Cardiac muscle cell (in vitro differentiated cells and primary cell): ENCODE measurements at places on chromosomes 12 and 14. TPM values are rescaled to one million over a fixed set of nuclear protein-coding genes. Genes with fewer than 3 reads are reported as not detected.

DNA sequence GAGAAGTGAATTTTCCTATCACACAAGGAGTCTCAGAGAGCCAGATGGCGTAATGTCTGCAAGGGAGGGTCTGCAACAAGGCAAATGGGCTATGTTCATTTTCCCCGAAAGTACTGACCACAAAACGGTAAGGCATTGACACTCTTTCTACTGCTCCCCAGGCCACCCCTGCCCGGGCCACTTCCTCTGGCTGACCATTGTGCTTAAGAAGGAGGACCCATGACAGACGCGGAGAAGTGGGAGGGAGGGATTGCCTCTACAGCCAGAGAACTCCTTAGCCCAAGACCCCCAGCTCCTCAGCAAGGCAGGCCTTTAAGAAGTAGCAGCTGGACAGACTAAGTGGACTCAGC lies 1.2 kb downstream of the NCKAP5L start:
- H3K4me1 ChIP-seq = peaks cover 23% of the 10 kb centered on the region
- peak overlapping the region; percentile 65 for H3K4me3 ChIP-seq
- no peaks in the 10 kb centered on the region for H3K27me3 ChIP-seq
- peak overlapping the region; percentile 94 for H3K27ac ChIP-seq
- no peaks in the 10 kb centered on the region for H3K36me3 ChIP-seq
- DNase-seq = no peak

GRCh38 chr12:104486363-104486750 lies 29.6 kb downstream of the CHST11 start:
- H3K4me3 ChIP-seq = no peak overlapping the region
- H3K27ac ChIP-seq = peak overlapping the region; percentile 7
- no peaks in the 10 kb centered on the region for H3K27me3 ChIP-seq

GRCh38 chr12:22588817-22589216 lies 36.2 kb upstream of the ETNK1 start:
- H3K27ac ChIP-seq = no peak overlapping the region
- H3K4me1 ChIP-seq = no peaks in the 10 kb centered on the region
- no peak overlapping the region for H3K4me3 ChIP-seq
- no peaks in the 10 kb centered on the region for H3K27me3 ChIP-seq

- H3K4me3 ChIP-seq = no peak overlapping the region
- no peaks in the 10 kb centered on the region for H3K27me3 ChIP-seq
- H3K4me1 ChIP-seq = no peaks in the 10 kb centered on the region
- no peaks in the 10 kb centered on the region for H3K36me3 ChIP-seq
Measured at GRCh38 chr14:74697543-74697942, 15.3 kb downstream of the AREL1 start.

DNA sequence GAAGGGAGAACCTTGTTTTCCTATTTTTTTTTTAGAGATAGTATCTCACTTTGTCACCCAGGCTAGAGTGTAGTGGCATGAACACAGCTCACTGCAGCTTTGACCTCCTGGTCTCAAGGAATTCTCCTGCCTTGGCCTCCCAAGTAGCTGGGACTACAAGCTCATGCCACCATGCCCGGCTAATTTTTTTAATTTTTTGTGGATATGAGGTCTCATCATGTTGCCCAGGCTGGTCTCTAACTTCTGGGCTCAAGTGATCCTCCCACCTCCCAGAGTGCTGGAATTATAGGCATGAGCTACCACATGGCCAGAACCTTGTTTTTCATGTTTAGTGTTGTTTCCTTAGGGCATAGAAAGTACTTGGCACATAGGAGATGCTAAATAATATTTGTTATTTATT lies 13.5 kb downstream of the MANSC1 start:
- H3K27ac ChIP-seq = no peak overlapping the region
- H3K27me3 ChIP-seq = no peaks in the 10 kb centered on the region
- H3K36me3 ChIP-seq = no peaks in the 10 kb centered on the region
- DNase-seq = no peak
- no peak overlapping the region for H3K4me3 ChIP-seq

- H3K4me3 ChIP-seq = no peak overlapping the region
- H3K36me3 ChIP-seq = no peaks in the 10 kb centered on the region
- DNase-seq = no peak
- no peaks in the 10 kb centered on the region for H3K27me3 ChIP-seq
- no peaks in the 10 kb centered on the region for H3K4me1 ChIP-seq
Measured at GRCh38 chr12:100858656-100859055, 64.1 kb downstream of the ANO4 start.

DNA sequence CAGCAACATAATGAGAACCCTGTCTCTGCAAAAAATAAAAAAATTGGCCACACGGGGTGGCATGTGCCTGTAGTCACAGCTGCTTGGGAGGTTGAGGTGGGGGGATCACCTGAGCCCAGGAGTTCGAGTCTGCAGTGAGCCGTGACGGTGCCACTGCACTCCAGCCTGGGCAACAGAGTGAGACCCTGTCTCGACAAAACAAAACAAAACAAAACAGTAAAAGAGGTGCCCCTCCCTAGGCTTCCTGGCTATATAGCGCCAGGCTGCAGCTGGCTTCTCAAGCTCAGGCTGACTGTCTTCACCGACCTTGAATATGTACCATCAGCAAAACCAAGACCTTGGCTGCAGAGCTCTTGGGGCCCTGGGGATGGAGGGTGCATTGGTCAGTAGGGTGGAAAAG lies 29.4 kb downstream of the TSPAN9 start:
- no peak overlapping the region for H3K27ac ChIP-seq
- no peaks in the 10 kb centered on the region for H3K27me3 ChIP-seq
- DNase-seq = no peak
- peaks cover 17% of the 10 kb centered on the region for H3K4me1 ChIP-seq
- no peaks in the 10 kb centered on the region for H3K36me3 ChIP-seq

- DNase-seq = no peak
- no peaks in the 10 kb centered on the region for H3K36me3 ChIP-seq
Measured at GRCh38 chr12:91651728-91652127, 469.1 kb upstream of the DCN start.

DNA sequence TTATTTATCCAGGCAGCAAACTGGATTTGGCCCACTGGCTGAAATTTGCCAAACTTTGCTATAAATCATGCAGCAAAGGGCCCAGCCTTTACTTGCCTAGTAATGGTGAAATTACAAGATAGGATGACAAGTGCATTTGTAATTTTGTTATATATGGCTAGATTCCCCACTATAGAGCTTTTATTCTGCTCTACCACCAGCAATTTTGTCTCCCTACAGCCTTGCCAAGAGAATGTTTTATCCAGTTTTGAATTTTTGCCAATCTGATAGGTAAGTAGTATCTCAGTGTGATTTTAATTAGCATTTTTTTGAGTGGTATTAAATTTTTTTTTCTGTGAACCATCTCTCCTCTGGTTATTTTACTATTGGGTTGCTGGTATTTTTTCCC lies 161.6 kb downstream of the SLC41A2 start:
- H3K27me3 ChIP-seq = no peaks in the 10 kb centered on the region
- no peak overlapping the region for H3K4me3 ChIP-seq
- DNase-seq = no peak
- H3K27ac ChIP-seq = no peak overlapping the region

DNA sequence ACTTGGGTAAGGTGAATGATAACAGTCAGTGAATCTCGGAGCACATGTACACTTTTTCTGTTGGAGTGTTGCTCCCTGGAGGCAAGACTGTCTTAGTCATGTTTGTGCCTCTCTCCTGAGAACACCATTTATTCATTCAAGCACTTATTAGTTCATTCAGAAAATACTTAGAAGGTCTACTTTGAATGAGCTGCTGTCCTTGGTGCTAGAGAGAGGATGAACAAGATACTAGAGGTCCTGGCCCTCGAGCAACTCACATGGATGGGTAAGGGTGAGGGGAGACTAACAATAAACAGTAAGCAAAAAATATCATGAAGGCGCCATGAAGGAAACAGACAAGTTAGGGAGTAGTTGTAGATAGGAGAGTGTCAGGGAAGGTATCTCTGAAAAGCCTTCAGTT lies 17.1 kb upstream of the SAMD4A start:
- no peaks in the 10 kb centered on the region for H3K36me3 ChIP-seq
- no peaks in the 10 kb centered on the region for H3K4me1 ChIP-seq
- no peak overlapping the region for H3K27ac ChIP-seq
- H3K4me3 ChIP-seq = no peak overlapping the region

DNA sequence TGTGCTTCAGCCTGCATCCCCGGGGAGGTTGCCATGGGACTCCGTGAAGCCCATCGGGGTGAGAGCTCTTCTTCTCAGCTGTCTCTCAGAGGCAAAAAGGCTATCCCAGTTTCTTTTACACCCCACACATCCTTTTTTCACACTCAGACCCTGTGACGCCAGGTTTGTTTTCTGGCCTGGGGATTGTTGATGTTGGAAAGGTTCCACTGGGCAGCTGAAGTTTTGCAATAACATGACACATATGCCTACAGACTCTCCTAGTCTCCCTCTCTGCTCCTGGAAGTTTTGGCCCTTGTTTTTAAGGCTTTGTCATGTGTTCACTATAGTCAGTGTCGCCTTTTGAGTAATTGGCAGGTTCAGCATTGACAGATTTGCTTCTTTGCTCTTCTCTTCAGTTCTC lies 118.6 kb downstream of the SMOC1 start:
- H3K4me3 ChIP-seq = no peak overlapping the region
- peak; percentile 90 for DNase-seq
- no peaks in the 10 kb centered on the region for H3K4me1 ChIP-seq
- no peak overlapping the region for H3K27ac ChIP-seq
- H3K27me3 ChIP-seq = no peaks in the 10 kb centered on the region

GRCh38 chr14:93956514-93957332 lies 19.6 kb downstream of the ASB2 start:
- no peak for DNase-seq
- H3K27me3 ChIP-seq = no peaks in the 10 kb centered on the region
- peak overlapping the region; percentile 30 for H3K4me3 ChIP-seq
- peak overlapping the region; percentile 95 for H3K27ac ChIP-seq
- H3K4me1 ChIP-seq = peaks cover 61% of the 10 kb centered on the region
- peaks cover 6% of the 10 kb centered on the region for H3K36me3 ChIP-seq

GRCh38 chr12:96034621-96035282 lies 635 bp downstream of the LTA4H start:
- no peaks in the 10 kb centered on the region for H3K27me3 ChIP-seq
- H3K4me3 ChIP-seq = peak overlapping the region; percentile 74
- no peaks in the 10 kb centered on the region for H3K36me3 ChIP-seq
- peak overlapping the region; percentile 55 for H3K27ac ChIP-seq
- DNase-seq = peak; percentile 64

- H3K27me3 ChIP-seq = peaks cover 38% of the 10 kb centered on the region
- no peak for DNase-seq
- H3K4me1 ChIP-seq = no peaks in the 10 kb centered on the region
- no peak overlapping the region for H3K27ac ChIP-seq
- no peak overlapping the region for H3K4me3 ChIP-seq
- no peaks in the 10 kb centered on the region for H3K36me3 ChIP-seq
Measured at GRCh38 chr12:62827042-62827441, 107.9 kb downstream of the PPM1H start.

DNA sequence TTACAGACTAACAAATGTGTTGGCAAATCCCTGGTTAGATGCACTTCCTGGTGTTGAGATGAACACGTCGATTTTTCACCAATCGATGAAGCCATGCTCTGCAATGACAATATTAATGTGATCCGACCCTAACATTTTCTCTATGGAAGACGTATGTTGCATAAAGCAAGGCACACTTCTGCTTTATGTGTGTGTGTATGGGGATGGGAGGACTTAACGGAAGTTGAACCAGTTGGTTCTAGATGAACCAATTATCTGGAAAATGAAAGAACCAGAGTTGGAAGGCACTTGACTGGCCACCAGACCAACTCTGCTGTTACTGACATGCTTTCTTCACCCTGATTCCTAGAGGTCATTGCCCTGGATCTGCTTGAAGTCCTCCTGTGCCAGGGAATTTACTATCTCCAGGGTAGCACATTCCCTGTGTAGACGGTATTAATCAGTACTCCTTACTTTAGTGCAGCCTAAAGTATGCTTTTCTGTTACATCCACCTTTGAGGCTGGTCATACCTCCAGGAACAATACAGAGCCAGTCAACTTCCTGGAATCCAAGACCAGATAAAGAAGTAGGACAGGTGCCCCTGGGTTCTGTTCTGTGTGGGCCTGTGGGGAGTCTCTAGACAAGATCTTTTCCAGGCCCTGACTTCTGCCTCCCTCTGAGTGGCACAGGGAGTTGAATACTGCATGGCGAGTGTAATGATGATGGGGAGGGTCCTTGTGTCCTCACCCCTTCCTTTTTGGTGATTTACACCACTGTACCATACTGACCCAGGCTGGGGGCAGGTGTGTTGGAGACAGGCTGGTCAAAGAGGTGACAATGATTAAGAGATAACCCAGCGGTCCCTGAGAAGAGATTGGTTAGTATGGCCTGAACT lies 4.1 kb downstream of the SDR39U1 start:
- no peak for DNase-seq
- H3K4me3 ChIP-seq = no peak overlapping the region
- no peaks in the 10 kb centered on the region for H3K27me3 ChIP-seq
- H3K36me3 ChIP-seq = peaks cover 30% of the 10 kb centered on the region

GRCh38 chr12:59182191-59182590 lies 261.9 kb upstream of the LRIG3 start:
- DNase-seq = no peak
- no peak overlapping the region for H3K4me3 ChIP-seq
- H3K27ac ChIP-seq = no peak overlapping the region
- H3K4me1 ChIP-seq = no peaks in the 10 kb centered on the region
- no peaks in the 10 kb centered on the region for H3K36me3 ChIP-seq

DNA sequence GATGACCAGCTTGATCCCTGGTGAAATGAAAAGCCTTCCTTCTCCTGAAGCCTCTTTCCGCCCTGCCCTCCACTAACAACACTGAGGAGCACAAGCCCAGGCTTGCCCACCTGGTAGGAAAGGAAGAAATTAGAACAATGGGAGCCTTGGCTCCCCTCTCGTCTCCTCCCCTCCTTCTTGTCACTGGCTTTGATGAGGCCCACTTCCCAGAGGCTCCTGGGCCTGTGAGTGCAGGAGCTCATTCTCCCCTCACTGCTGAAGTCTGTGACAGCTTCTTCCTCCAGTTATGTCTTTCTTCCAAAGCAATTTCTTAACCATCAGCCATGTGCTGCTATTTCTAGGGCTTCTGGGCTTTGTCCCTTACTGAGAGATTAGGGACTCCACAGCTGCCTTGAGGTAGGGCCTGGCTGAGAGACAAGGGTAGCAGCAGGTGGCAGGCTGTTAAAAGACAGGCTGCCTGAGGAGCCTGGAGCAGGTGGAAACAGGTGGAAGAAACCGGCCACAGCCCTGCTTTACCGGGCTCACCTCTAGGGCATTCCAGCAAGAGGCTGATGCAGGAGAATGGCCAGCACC lies 53.6 kb upstream of the SRSF5 start:
- peak; percentile 45 for DNase-seq
- H3K4me3 ChIP-seq = no peak overlapping the region
- peak overlapping the region; percentile 89 for H3K27ac ChIP-seq
- H3K36me3 ChIP-seq = peaks cover 5% of the 10 kb centered on the region
- H3K27me3 ChIP-seq = no peaks in the 10 kb centered on the region

DNA sequence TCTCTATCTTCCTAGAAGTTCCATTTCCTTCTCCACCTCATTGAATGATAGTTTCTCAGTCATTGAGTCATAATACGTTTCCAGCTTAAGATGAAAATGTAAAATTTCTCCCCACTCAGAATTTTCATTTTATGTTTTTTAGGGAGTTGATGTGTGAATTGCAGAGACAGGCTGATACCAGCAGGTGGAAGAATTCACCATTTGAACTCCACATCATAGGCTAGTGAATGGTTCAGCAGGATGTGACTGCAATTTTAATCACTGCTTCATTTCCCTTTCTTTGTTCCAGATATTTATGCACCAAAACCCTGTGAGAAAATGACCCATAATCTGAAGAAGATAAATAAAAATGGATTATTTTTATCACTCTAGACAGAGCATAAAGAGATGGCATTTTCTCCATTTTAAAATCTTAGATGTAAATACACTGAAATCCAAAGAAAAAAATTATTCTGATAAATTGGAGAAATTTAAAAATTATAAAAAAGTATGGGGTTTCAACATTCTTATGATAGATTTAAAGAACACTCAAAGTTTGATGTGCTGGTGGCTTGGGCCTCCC lies 10.6 kb upstream of the PYGL start:
- no peaks in the 10 kb centered on the region for H3K27me3 ChIP-seq
- no peak overlapping the region for H3K4me3 ChIP-seq
- no peaks in the 10 kb centered on the region for H3K4me1 ChIP-seq

The ABCD2 gene
- total RNA-seq = 0.14 and 0.15 TPM in 2 replicates

The ABHD12B gene
- total RNA-seq = not detected in 2 replicates

The KLRF1 gene
- not detected in 2 replicates for total RNA-seq

The SLC4A8 gene
- total RNA-seq = 3.5 and 4.9 TPM in 2 replicates
